ENCODE measurements at places on chromosomes 13 and 19.

DNA sequence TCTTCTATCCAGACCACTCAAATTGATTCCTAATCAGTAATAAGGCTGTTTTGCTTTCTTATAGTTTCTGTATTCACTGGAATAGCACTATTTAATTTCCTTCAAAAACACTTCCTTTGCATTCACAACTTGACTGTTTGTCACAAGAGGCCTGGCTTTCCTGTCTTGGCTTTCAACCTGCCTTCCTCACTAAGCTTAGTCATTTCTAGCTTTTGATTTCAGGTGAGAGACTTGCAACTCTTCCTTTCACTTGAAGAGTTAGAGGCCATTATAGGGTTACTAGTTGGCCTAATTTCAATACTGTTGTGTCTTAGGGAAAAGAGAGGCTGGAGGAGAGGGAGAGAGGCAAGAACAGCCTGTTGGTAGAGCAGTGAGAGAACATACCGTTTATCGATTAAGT, 47.0 kb downstream of the SACS start:
- DNase-seq = no peak

- no peak for DNase-seq
Measured at GRCh38 chr13:50474088-50474662, 369.3 kb downstream of the DLEU7 start.

DNA sequence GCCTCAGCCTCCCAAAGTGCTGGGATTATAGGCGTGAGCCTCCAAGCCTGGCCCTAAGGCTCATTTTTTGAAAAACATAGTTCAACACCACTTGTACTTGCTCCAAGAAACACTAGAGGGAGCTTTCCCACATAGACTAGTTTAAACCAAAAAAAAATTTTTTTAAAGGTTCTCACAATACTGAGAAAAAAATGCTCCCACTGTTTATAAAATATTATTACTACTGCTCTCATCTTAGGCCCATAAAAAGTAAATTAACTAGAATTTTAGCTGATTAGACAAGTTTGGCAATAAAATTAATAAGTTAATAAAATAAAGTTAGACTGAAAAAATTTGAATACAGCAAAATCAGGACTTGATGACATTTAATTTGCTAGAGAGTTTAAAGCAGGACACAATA, 109.5 kb downstream of the TBC1D4 start:
- DNase-seq = no peak

GRCh38 chr19:46466536-46467196, 4.7 kb downstream of the PNMA8A start:
- no peak for DNase-seq

GRCh38 chr19:28523619-28524018, 689.3 kb downstream of the UQCRFS1 start:
- no peak for DNase-seq

DNA sequence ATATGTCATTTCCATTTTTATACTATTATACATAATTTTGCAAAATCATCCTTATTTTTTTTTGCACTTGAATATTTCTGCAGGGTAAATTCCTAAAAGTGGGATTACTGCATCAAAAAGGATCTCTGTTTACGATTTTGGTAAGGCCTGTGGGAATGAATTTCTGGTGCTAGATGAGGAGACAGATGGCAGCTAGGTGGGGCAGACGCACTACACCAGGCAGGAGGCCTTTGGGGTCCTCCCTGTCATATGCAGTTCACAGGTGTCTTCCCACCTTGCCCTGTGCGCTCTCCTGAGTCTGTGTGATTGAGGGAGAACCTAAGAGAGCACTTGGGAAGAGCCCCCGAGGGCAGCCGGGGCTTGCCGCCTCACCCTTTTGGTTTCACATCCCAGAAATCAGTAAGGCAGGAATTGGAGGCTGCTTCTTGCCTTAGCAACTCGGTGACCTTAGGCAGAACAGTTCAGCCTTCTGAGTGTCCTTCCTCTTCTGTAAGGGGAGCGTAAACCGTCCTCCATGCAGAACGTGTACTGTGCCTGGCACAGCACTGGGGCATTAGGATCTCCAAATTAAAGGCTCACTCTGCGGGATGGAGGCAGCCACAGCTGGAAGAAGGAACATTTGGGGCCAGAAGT, 13.4 kb upstream of the GJB2 start:
- DNase-seq = no peak

Measured in AG09319 (cell line).